ENCODE measurements at places on chromosomes 12 and 14.

- no peak for DNase-seq
Measured at GRCh38 chr12:113108308-113108707, 27.3 kb downstream of the RASAL1 start.

- no peak for DNase-seq
Measured at GRCh38 chr14:71960494-71961353, 28.5 kb downstream of the RGS6 start.

DNA sequence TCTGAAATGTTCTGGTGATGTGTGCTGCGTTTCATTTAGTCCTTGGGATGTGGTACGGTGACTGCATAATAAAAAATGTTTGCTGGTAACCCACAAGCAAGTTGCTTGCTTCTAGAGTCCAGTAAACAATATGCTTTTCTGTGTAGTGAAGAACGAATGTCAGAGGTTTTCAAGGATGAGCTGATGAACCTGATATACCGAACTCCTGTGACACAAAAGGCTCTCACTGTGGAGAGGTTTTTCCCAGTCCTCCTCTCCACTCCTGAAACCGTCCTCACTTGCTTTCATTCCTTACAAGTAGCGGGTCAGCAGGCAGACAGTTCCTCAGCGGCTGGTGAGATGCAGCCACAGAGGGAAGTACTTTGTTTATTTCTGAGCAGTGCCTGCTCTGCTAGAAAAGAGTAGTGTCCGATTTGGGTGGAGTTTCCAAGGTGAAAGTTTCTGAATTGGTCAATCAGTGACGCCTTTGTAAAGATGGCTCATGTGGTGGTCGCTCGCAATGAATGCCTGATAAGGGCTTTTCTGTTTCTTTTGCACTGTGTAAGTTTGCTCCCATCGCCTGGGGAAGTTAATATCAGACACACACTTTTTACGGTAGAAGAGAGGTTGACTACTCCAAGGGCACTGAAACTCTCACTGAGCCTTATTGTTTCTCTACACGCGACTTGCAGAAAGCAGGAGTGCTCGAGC is 3.0 kb downstream of the ETV6 start:
- DNase-seq: peak; percentile 64

DNA sequence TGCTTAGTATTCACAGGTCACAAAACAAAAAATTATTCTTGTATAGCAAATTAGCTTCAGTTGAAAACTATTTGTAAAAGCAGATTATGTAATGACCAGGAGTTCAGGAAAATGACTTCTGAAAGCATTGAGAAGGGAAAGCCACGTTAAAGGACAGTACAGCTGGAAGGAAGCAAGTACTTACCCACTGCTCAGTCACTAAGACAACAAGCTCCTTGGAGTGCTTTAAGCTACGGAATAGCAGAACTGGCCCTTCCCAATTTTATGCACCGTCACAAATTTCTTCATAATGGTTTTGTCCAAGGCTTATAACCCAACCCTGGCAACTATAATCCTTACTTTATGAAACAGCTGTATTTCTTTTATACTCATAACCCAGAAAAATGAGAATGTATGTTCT is 13.0 kb upstream of the SNAPC1 start:
- DNase-seq: no peak

GRCh38 chr12:30928356-30929244 is 2.1 kb downstream of the TSPAN11 start:
- DNase-seq: no peak

GRCh38 chr12:47449797-47450196 is 256.0 kb downstream of the RPAP3 start:
- DNase-seq: no peak

GRCh38 chr12:19922717-19923116 is 445.6 kb upstream of the PDE3A start:
- no peak for DNase-seq

- peak; percentile 86 for DNase-seq
Measured at GRCh38 chr12:92553389-92553788, 149.4 kb upstream of the PLEKHG7 start.

GRCh38 chr14:24566318-24566717 is 9.7 kb downstream of the CTSG start:
- no peak for DNase-seq

DNA sequence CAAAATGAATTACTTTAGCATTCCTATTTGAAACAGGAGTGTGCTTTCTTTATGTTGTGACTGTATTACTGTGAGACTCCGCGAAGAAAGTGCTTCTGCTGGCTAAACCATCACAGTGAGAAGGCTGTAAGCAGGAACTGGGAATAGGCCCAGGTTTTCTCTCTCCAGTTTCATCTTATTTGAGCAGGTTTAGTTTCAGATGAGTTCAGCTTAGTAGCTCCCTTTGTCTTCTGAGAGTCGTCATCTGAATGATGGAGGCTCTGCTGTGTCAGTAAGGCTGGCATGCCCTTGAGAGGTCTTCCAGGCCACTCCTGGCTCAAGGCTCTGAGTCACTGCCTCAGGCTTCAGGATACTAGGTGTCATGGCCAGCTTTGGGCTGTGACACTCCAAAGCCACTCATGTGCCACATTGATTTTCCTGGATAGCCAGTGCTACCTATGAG is 205.6 kb upstream of the RGS6 start:
- no peak for DNase-seq

GRCh38 chr12:16019136-16019535 is 108.0 kb downstream of the DERA start:
- no peak for DNase-seq

DNA sequence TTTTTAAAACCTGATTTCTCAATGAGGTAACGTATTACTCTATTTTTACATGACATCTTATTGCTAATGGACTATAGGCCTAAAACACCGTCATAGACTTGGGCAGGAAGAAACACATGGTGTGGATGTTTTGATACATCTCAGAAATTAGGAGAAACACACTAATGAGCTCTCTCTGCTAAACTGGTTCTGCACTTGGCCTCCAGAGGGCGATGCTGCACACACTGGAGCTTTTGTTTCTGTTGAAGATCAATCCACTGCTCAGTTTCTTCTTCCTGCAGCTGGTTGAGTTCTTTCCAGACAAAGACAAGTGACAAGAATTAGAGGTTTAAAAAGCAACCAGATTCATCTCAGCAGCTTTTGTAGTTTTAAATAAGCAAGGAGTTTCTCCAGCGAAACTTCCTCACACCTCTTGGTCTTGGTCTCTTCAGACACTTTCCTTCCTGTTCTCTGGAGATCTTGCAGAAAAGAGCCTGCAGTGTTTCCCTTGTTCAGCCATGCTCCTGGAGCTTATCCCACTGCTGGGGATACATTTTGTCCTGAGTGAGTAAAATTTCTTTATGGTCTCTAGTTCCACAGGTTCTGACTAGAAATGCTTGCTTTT is 178.5 kb upstream of the OR4E1 start:
- no peak for DNase-seq

DNA sequence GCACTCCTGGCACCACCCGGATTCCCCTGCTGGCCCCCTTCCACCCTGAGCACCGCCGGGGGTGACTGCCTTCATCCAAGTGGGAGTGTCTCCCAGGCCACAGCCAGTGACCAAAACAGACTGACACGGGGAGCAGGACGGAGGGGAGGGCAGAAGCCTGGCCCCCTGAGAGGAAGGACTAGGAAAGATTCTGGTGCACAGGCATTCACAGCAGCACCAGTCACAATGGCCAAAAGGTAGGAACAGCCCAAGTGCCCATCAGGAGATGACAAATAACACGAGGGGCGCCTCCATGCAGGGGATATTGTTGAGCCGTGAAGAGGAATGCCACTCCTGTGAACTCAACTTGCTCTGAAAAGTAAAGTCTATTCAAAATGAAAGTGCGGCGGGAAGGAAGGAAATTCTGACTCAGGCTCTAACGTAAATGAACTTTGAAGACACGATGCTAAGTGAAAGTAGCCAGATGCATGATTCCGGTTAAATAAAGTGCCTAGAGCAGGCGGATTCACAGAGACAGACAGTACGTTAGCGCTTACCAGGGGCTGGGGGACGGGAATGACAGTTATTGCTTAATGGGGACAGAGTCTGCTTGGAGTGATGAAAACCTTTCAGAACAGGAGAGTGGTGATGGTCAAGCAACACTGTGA is 146.1 kb upstream of the NCOR2 start:
- DNase-seq: no peak

DNA sequence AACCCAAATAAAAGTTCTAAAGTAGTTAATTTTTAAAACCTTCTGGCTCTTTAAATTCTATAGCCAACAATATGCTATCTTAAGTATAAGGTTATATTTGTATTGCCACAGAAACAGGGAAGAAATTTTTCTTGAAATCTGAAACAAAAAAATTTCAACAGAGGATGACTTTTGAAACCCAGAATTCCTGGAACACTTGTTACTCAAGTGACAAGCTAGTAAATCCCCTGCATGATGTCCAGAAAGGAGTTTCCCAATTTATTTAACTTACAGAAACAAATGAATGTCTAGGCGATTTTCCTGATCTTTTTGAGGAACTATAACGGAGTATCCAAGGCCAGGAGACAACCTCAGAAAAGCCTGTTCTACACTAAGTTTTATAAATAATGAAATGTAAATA is 69.6 kb downstream of the SLC41A2 start:
- DNase-seq: no peak

GRCh38 chr12:71999795-72000194 is 61.1 kb downstream of the TPH2 start:
- no peak for DNase-seq

- DNase-seq: no peak
Measured at GRCh38 chr12:93048656-93049055, 119.6 kb upstream of the EEA1 start.

DNA sequence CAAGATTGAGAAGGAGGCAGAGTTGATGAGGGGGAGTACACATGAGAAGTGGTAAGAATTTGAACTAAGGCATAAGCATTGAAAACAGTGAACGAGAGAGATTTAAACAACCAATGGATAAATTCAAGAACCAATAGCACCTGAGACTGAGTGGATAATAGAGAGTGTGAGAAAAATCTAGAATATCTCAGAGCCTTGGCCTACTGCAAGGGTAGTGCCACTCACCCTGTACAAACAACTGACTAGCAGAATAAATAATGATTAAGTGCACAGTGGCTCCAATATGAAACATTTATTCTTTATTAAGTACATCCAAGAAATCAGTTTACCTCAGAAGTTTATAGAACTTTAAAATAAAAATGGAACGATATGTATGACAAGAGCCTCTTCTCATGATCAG is 54.4 kb downstream of the CAPS2 start:
- no peak for DNase-seq

GRCh38 chr12:126663304-126664094 is 1598.3 kb downstream of the AACS start:
- no peak for DNase-seq

DNA sequence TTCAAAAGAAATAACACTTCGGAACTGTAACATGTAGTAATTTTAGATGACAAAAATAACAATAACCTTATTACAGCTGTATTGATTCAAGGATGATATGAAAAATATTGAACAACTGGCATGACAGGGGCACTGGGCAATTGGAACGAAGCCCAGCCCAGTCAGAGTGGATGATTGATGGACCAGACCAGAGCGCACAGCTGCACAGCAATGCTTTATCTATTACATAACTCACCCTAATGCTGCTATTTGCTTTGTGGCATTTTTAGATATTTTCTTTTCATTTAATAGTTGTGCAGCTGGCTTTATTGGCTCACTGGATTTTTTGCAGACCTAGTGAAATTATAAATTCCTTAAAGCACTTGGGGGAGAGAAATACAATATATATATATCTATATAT is 26.9 kb upstream of the FERMT2 start:
- no peak for DNase-seq

- DNase-seq: no peak
Measured at GRCh38 chr14:94659901-94660300, 47.7 kb downstream of the SERPINA3 start.
